Mucosa of descending colon (tissue), 3 donors: ENCODE measurements at places on chromosomes 11 and 22.

- no peak for DNase-seq
These were observed 346 bp upstream of the ALG9 start for GRCh38 chr11:111871693-111872161.

DNA sequence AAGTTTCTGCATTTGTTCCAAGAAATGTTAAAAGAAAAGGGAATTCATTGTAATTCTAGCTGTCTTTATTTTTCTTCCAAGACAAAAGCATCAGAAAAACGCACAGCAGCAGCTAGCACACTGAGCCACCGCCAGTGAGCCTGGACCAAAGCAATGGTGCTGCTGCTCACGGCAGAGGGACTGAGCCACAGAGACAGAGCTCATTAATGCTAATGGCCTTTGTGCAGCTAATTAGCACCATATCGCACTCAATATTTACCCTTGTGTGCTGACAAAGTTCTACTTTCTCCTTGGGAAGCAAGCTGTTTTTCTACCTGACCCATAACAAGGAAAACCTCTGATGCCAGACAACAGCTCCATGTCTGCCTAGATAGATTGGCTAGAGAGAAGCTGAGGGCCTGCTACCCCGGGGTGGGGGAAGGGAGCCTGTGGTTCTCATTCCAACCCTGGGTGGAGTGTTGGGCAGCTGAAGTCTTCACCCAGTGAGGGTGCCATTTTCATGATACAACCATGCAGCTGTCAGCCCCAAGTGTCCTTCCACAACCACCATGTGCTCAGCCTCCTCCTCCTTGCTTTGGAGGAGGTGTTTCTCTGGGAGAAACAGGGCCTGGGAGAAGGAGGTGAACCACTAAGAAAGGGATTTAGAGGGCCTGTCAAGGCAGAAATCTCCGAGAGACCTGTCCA is 131.1 kb upstream of the NCAM1 start:
- no peak for DNase-seq

DNA sequence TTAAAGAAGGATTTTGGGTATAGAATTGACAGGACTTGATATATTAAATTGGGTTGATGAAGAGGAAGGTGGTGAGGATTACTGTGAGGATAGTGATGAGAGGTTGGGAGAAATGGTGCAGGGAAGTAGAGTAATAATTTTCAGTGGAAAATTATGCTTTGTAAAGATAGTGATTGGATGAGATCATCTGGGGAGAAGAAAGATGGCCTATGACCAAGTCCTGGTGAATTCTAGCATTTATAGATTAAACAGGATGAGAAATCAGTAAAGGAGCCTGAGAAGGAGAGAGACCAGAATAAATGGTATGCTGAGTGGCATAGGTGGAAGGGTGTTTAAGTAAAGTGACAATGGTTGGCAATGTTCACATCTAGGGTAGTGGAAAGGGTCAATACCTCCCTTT is 15.0 kb downstream of the IPO7 start:
- DNase-seq, result no peak

DNA sequence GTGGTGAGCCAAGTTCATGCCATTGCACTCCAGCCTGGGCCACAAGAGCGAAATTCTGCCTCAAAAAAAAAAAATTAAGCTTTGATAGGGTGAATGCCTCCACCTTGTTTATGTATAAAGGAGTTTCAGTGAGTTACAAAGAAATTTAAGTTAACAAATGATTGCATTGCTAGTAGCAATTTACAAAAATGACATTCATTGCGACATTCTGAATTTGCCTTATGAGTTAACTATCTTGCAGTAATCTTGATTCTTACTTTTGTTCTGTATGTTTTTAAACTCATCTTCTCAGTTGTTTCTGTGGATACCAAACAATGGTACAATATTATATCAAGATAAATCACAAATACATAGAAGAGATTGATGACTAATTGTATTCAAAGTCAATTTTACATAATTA is 207.0 kb downstream of the DDX10 start:
- DNase-seq, result no peak

GRCh38 chr22:41725510-41726110 is 26.3 kb downstream of the MEI1 start:
- DNase-seq, result no peak

DNA sequence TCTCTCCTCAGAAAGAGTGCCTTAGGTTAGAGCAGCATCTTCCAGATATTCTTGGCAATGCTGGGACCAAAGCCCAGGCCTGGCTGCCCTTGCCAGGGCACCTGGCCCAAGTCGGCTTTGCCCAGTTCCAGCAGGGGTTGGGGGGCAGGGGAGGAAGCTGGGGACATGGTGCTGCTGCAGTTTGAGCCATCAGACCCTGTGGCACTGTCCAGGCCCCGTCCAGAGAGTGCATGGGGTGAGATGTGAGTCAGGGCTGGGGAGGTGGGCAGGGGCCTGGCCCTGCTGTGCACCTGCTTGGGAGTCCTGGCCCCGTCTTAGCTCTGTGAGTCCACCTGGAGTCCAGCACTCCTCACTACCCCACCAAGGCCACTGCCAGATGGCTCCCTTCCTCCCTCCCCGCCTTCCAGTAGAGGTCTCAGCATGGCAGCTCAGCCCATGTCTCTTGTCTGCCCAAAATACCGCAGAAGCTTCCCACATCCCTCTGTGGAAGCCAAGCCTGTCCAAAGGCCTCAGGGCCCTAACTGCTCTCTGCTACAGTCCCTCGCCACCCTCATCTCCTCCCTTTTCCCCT is 16.6 kb downstream of the DERL3 start:
- DNase-seq, result no peak

DNA sequence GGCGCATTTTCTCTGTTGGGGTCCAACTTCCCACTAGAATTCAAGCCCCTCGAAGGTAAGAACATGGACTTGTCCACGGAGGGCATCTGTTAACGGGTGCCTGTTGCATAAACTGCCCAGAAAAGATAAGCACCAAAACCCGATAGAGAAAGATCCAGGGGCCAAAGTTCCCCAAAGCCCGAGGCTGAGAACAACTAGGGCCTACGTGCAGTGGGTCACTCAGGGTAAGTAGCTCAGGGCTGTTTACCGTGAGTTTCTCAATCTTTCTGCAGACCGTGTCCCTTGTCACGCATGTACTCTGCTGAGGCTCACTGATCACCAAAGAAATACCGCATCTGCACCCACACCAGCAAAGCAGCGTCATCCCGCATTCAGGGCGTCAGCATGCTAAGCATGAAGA is 24.4 kb downstream of the PGA5 start:
- DNase-seq, result no peak

- DNase-seq, result no peak
These were observed 428.7 kb upstream of the LUZP2 start for GRCh38 chr11:24068197-24068596.

- DNase-seq, result no peak
These were observed 322.7 kb upstream of the PLET1 start for GRCh38 chr11:112583261-112583893.

DNA sequence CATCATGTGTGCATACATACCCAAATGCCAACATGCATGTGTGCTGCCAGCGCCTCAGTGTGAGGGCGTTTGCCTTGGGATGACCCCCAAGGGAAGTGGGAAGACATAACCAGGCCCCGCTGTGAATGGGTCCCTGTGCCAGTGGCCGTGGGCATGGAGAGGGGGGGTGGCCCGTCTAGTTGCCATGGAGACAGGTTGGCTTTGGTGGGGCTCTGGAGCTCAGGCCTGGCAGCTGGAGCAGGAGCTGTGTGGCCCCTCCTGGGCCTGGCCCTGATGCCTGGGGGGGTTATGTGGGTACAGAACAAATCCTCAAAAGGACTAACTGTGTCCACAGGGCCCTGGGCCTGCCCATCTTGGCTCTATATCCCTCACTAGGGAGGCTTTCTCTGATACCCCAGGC is 8.0 kb downstream of the SYT7 start:
- no peak for DNase-seq

GRCh38 chr11:14230407-14230806 is 128.6 kb downstream of the RRAS2 start:
- DNase-seq, result no peak

DNA sequence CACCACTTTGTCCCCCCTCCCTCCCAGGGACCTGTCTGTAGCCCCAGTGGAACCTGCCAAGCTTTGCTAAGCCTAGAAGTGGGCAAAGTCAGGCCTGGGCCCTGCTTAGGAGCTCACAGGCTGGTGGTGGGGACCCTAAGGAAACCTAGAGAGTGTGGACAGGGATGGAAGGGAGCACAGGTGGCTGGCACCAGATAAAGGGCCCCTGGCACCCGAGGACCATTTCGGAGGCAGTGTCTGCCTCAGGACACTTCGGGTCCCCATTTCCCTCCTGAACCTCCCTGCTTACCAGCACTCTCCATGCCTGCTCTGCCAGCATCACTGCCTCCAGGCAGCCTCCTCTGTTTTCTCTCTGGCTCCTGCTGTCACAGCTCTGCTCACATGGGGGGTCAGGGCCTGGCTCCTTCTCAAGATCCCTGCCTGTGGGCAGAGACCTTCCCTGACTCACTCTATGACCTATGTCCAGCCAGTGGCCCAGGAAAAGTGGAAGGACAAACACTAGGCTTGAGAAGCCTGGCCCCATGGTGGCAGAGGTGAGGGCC is 13.6 kb upstream of the OMP start:
- DNase-seq, result no peak

GRCh38 chr11:75602951-75603350 is 40.9 kb downstream of the SERPINH1 start:
- DNase-seq, result no peak

DNA sequence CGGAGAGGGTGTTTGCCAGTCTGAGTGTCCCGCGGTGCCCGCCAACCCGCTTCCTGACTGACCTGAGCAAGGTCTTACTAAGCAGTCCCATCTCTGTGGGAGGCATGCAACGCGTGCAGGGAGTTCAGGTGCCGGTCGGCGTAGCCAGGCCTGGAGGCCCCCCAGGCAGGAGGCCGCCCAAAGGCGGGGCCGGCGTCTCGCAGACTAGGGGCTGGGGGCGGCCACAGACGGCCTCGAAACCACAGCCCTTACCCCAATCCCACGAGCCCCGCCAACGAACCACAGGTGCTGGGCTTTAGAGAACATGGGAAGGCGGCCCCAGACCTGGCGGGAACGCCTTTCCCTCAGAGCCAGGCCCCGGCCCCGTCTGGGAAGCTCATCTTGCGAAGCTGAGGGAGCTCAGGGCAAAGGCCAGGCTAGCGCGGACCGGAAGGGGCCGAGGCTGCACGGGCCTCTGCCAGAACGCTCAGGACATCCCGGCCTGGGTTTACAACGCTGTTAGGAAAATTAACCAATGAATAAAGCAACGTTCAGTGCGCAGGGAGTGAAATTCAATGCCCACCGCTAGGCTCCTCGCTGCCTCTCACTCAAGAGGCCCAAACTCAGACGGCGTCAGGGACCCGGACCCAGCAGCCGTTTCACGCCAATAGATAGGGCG is 2.1 kb upstream of the MTFP1 start:
- DNase-seq, result peak; percentile 88

- no peak for DNase-seq
These were observed 166.8 kb upstream of the MTMR2 start for GRCh38 chr11:96090711-96091110.

GRCh38 chr11:133081020-133081419 is 451.3 kb downstream of the OPCML start:
- DNase-seq, result no peak

GRCh38 chr22:25051983-25052710 is 99.6 kb downstream of the KIAA1671 start:
- peak; percentile 70 for DNase-seq

- DNase-seq, result no peak
These were observed 73.4 kb downstream of the NCAM1 start for GRCh38 chr11:113034576-113034975.

- DNase-seq, result peak; percentile 89
These were observed 585 bp downstream of the PI4KA start for GRCh38 chr22:20857838-20858614.

DNA sequence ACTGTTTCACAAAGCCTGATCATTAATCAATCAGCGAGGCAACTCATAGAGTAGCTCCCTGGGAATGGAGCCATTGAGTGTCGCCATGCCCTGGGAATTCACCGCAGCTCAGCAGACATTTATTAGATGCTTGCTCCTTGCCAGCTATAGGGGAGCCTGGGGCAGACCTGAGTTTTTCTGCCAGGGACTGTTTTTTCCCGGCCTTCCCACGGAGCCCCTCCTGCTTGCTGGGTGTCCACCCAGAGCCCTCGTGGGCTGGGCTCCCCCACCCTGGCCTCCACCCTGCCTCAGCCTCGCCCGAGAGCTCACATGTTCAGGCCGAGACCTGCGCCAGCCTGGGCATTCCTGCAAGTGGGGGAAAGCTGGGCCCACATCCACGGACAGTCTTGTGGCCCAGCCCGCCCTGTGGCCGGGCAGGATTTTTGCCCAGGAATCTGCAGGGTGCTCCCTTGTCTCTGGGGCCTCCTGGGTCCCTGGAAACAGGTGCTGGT is 64.9 kb downstream of the SMIM38 start:
- DNase-seq, result no peak

GRCh38 chr11:130909650-130910049 is 6.6 kb downstream of the SNX19 start:
- no peak for DNase-seq

- DNase-seq, result no peak
These were observed 19.4 kb downstream of the RNH1 start for GRCh38 chr11:487571-488021.

- no peak for DNase-seq
These were observed 6.5 kb downstream of the PTPMT1 start for GRCh38 chr11:47571895-47572294.

GRCh38 chr11:45926536-45927331 is 4.3 kb downstream of the LARGE2 start:
- DNase-seq, result no peak

GRCh38 chr11:12110714-12111548 is 541 bp downstream of the MICAL2 start:
- DNase-seq, result peak; percentile 70

GRCh38 chr22:38963872-38964271 is 6.5 kb downstream of the APOBEC3A start:
- DNase-seq, result peak; percentile 98

- no peak for DNase-seq
These were observed 27.1 kb downstream of the MYEOV start for GRCh38 chr11:69320756-69321741.

GRCh38 chr11:74232311-74232950 is 61.3 kb downstream of the PPME1 start:
- no peak for DNase-seq

DNA sequence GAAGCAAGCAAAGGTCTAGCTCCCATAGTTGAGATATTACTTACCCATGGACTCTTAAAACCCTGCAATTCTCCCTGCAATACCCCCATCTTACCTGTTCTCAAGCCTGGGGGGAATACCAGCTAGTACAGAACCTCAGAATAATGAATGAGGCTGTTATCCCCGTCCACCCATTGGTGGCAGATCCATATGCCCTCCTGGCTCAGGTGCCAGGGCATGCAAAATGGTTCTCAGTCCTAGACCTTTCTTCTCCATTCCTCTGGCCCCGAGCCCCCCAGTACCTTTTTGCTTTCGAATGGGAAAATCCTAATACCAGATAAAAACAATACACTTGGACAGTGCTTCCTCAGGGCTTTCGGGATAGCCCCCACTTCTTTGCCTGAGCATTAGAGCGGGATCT is 86.4 kb downstream of the PIWIL4 start:
- no peak for DNase-seq

- no peak for DNase-seq
These were observed 34.0 kb downstream of the BMAL1 start for GRCh38 chr11:13311570-13311969.

DNA sequence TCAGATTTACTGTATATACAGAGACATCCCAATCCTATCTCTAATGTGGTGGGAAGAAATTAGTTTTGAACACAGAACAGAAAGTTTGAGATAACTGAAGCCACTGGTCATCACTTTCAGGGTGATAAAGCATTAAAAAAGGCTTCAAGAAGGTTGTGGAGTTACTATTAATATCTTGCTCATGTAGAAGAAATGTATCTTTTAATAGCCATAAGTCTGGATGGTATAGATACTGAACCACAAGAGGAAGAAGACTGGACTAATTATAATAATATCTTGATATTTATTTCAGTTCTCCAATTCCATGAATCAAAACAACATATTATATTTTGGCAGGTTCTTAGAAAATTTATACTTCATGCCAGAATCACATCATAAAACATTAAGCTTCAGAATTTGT is 137.1 kb downstream of the TMEM135 start:
- no peak for DNase-seq
